ENCODE measurements at places on chromosomes 7 and 10. TPM values are rescaled to one million over a fixed set of nuclear protein-coding genes. Genes with fewer than 3 reads are reported as not detected.

- no peak for DNase-seq
Measured at GRCh38 chr10:3481496-3481895, 303.5 kb downstream of the KLF6 start.

DNA sequence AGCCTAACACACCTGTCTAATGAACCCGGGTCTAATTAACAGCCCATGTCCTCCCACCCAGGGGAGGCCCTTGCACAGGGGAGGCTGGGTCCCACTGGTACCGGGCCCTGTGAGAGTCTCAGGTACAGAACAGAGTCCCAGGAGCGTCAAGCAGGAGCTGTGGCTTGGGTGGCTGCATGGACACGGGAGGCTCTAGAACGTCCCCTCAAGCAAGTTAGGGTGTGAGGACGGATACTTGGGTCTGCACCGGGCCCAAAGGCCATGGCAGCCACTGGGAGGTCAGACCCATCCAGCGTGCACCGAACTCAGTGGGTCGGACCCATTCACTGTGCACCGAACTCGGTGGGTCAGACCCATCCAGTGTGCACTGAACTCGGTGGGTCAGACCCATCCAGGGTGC, 309.7 kb downstream of the DNAJB6 start:
- no peak for DNase-seq

DNA sequence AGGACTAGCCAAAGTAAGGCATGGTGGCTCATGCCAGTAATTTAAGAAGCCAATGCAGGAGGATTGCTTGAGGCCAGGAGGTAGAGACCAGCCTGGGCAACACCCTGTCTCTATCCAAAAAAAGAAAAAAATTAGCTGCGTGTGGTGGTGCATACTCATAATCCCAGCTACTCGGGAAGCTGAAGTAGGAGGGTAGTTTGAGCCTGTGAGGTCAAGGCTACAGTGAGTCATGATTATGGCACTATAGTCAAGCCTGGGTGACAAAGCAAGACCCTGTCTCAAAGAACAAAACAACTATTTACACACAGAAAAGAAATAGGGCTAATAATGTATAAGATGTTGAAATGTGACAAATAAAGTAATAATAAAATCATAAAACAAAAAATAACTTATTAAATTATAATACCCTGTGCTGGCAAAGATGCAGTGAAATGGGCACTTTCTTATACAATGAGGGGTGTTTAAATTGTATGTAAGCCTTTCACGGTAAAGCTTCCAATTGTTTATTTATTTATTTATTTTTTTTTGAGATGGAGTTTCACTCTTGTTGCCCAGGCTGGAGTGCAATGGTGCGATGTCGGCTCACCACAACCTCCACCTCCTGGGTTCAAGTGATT, 175.2 kb downstream of the TPST1 start:
- no peak for DNase-seq

The CYP51A1 gene
- total RNA-seq: 119 TPM

All from fibroblast of the aortic adventitia (primary cell).